ENCODE measurements at places on chromosomes 11 and 22. TPM values are rescaled to one million over a fixed set of nuclear protein-coding genes. Genes with fewer than 3 reads are reported as not detected.

The CABP4 gene
- 1.0 TPM for polyA plus RNA-seq

The BCO2 gene
- polyA plus RNA-seq: 8.1 TPM

The OR51E2 gene
- polyA plus RNA-seq: 1.3 TPM

The KCNE3 gene
- polyA plus RNA-seq: 26.1 TPM

The DNAJB7 gene
- polyA plus RNA-seq: 1.0 TPM

The TMA7B gene
- polyA plus RNA-seq: 0.10 TPM

DNA sequence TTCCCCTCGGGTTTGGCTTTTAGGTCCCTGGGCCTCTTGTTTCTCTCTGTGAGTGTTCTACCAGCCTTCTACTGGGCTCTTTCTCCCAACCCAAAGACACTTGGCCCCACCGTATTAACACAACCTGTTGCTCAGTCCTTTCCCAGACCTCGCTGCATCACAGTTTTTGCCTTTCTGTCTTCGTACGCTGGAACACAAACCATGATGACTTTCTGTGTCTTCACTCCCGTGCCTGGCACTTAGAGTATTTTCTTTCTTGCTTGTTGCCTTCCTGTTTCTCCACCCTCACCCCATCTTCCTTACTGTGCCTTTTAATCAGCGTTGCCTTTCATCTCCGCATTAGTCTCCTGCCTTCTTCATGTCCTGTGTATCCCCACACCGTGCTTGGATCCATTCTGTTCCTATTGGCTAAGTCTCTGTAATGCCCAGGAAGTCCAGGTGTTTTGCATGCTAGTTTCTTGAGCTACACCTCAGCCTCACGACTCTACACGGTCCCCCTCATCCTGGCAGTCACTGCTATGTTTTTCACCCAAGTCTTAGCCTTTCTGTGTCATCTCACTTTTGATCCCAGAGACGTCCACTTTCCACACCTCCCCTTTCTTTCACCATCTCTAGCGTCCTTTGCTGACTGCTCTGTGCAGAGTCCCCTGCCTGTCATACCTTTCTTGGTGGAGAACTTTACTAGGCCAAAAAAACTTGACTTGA is 1.6 kb downstream of the MARK2 start:
- no peak for DNase-seq

GRCh38 chr11:129691142-129691541 is 124.5 kb upstream of the TMEM45B start:
- DNase-seq: no peak

DNA sequence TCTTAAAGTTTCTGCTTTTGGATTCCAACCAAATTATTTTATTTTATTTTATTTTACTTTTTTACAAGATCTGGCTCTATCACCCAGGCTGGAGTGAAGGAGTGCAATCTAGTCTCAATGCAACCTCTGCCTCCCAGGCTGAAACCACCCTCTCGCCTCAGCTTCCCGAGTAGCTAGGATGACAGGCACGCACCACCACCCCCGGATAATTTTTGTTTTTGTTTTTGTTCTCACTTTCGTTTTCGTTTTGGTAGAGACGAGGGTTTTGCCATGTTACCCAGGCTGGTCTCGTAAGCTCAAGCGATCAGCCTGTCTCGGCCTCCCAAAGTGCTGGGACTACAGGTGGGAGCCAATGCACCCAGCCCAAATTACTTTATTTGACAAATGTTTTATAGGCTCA is 219.8 kb downstream of the ETS1 start:
- no peak for DNase-seq

DNA sequence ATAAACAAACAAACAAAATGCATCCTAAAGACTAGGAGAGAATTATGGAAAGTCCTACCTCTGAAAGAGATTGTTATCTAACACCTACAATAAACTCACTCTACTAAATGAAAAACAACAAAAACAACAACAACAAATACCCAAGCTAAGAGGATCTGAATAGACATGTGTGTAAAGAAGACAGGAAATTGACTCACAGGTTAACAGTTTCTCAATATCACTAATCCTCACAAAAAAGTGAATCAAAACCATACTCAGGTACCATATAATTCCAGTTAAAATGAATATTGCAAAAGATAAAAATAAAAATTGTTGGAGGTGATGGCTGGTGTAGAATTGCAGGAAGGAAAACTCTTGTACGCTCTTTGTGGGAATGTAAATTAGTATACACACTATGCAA is 110.4 kb upstream of the TOP3B start:
- no peak for DNase-seq

GRCh38 chr22:29451863-29452262 is 13.5 kb downstream of the RFPL1 start:
- no peak for DNase-seq

DNA sequence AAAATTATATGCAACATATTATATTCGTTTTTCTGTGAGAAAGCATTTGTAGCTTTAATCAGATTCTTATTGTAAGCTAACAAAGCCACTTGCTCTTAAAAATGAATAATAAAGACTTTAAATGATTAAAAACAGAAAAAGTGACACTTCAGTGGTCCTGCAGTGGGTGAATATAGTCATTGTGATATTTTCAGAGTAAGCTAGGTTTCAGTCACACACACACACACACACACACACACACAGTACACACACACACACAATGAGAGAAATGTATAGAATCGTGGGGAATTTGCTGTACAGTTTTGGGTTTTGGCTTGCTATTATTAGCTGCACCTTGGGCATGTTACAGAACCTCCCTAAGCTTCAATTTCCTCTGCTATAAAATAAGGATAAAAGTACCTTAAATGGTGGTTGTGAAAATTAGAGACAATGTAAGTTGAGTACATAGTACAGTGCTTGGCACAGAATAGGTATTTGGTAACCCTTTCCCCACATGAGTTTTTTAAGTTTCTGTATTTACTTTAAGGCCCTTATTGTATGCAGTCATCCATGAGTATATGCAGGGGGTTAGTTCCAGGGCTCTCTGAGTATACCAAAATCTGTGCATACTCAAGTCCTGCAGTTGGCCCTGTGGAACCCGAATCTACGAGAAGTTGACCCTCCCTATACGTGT is 39.8 kb downstream of the CSTPP1 start:
- DNase-seq: no peak

- DNase-seq: no peak
Observed at GRCh38 chr22:25363474-25363873, 144.0 kb downstream of the CRYBB2 start.

GRCh38 chr11:128328955-128329551 is 258.3 kb downstream of the ETS1 start:
- DNase-seq: no peak

- no peak for DNase-seq
Observed at GRCh38 chr11:86668929-86669328, 3.5 kb downstream of the ME3 start.

GRCh38 chr11:67174311-67174710 is 55.2 kb downstream of the KDM2A start:
- DNase-seq: no peak

DNA sequence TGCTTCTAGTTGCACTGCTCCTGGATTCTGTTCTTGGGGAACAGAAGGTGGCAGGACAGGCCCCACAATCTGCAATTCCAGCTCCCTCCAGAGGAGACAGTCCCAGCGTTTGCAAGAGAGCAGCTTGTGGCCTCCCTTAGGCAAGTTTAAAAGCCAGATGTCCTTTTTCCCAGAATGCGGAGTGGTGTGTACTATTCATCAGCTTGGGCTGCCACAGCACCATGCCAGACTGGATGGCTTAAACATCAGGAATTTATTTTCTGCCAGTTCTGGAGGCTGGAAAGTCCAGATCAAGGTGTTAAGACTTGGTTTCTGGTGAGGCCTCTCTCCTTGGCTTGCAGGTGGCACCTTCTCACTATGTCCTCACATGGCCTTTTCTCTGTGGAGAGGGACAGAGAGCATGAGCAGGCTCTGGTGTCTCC is 11.7 kb downstream of the MIAT start:
- no peak for DNase-seq

DNA sequence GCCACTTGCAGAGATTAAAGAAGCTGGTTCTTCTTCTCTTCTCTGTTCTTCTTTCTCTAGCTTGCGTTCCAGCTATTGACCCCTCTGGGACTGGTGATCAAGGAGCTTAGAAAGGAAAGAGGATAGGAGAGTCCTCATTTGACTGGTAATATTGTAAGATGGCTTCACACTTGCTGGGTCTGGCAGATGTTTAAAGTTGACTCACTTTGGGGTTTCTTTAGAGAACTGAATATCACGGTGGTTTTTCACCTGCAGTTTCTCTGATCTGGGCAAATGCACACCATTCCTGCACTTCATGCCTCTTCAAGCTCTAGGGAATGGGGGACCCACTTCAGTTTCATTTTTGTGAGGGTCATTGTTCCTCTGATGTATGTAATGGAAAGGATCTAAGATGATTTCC is 41.8 kb upstream of the DEUP1 start:
- no peak for DNase-seq

GRCh38 chr11:12842933-12843636 is 166.0 kb upstream of the RASSF10 start:
- DNase-seq: peak; percentile 77

- no peak for DNase-seq
Observed at GRCh38 chr11:74102321-74102720, 68.5 kb downstream of the C2CD3 start.

- DNase-seq: no peak
Observed at GRCh38 chr11:59804061-59804460, 6.5 kb downstream of the MRPL16 start.

- no peak for DNase-seq
Observed at GRCh38 chr22:49663311-49663711, 164.4 kb downstream of the BRD1 start.

- no peak for DNase-seq
Observed at GRCh38 chr11:117752721-117753237, 44.2 kb downstream of the DSCAML1 start.

DNA sequence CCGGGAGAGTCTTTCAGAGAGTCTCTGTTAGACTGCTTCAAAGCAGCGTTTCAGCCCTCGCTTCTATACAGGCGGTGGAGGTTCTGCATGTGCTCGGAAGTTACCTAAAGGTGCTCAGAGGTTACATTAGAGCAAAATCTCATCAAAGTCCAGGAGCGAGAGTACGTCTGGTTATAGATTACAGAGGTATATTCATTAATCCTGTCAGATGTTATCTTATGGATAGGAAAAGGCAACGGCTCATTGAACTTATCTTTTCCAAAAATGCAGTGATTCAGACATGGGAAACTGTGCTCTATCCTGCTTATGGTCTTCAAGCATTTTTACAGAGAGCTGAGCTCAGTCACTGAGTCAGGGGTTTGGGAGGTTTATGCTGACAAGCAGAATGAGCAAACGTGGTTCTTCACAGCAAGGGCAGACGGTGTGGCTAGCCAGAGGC is 9.1 kb upstream of the ZBED5 start:
- no peak for DNase-seq

GRCh38 chr11:71232364-71232763 is 20.0 kb downstream of the SHANK2 start:
- no peak for DNase-seq

- DNase-seq: no peak
Observed at GRCh38 chr11:68524681-68525080, 64.1 kb downstream of the PPP6R3 start.

- DNase-seq: no peak
Observed at GRCh38 chr11:764322-765024, 12.8 kb downstream of the GATD1 start.

DNA sequence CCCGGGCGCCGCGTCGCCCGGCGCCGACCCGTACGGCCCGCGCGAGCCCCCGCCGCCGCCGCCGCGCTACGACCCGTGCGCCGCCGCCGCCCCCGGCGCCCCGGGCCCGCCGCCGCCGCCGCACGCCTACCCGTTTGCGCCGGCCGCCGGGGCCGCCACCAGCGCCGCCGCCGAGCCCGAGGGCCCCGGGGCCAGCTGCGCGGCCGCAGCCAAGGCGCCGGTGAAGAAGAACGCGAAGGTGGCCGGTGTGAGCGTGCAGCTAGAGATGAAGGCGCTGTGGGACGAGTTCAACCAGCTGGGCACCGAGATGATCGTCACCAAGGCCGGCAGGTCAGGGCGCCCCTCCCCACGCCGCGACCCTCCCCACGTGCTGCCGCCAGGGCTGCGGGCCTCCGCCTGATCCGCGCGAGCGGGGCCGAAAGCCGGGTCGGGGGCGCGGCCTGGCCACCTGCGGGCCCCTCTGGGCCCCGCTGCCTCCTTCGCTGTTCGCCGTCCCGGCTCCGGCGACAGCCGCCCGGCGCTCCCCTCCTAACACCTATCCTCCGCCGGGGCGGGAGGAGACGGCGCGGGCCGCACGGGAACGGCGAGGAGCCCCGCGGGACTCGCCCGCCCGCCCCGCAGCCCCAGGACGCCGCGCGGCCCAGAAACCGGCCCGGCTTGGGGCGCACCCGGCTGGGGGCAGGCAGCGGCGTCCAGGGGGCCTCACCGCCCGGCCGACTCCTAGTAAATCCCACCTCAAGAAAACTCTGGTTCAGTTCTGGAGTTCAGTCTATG is 560 bp downstream of the TBX1 start:
- no peak for DNase-seq

- no peak for DNase-seq
Observed at GRCh38 chr11:19267567-19267966, 26.8 kb upstream of the E2F8 start.

- DNase-seq: no peak
Observed at GRCh38 chr11:16902781-16903378, 111.3 kb downstream of the PLEKHA7 start.

DNA sequence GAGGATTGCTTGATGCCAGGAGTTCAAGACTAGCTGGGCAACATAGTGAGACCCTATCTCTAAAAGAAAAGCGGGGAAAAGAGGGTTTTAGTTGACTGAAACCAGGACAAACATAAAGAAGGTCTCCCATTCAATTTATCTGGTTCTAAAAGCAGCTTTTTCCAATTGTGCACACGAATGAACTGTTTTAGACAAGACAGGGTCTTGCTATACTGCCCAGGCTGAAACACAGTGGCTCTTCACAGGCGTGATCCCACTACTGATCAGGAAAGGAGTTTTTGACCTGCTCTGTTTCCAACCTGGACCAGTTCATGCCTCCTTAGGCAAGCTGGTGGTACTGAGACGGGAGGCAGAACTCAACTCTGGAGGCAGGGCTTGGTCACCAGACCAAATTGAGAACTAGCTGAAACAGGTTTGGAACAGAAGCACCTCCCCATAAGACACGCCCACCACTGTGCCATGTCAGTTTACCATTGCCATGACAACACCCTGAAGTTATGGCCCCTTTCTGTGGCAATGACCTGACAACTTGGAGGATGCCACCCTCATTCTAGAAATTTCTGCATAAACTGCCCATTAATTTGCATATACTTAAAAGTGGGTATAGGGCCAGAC is 2.8 kb upstream of the NUCB2 start:
- DNase-seq: no peak

Measured in left kidney (tissue), 8 donors.